ENCODE measurements at places on chromosomes 12 and 14.

DNA sequence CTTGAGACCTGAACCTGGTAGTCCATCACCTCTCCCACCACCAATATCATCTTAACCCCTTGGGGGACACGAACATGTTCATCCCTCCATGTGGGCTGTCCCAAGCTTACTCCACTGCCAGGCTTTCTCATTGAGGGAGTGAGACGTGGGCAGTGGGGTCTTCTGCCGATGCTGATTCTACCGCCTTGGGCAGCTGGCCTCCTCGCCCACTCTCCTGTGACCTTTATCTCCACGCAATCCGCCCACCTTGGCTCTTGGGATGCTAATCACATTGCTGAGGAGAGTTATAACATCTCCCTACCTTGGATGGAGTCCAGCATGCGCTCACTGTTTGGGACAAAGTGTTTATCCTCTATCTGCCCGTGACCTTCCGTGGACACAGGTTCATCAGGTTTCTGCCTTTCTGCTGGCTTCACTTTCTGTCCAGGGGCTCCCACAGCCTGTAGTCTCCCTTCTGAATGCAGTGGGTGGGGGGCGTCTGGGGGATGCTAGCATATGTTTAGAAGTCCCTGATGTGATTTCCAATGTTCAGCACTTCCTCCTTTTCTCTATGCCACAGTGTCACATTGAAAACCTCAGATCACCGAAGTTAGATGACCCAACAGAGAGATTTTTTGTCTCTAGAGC is 53.2 kb upstream of the ESRRB start:
- no peak for DNase-seq

GRCh38 chr14:20606190-20606901 is 15.2 kb upstream of the RNASE12 start:
- DNase-seq, result peak; percentile 22

GRCh38 chr12:20368651-20369304 is 441 bp downstream of the PDE3A start:
- DNase-seq, result peak; percentile 71

- DNase-seq, result no peak
These were observed 79.3 kb downstream of the DNAI7 start for GRCh38 chr12:25115677-25116076.

DNA sequence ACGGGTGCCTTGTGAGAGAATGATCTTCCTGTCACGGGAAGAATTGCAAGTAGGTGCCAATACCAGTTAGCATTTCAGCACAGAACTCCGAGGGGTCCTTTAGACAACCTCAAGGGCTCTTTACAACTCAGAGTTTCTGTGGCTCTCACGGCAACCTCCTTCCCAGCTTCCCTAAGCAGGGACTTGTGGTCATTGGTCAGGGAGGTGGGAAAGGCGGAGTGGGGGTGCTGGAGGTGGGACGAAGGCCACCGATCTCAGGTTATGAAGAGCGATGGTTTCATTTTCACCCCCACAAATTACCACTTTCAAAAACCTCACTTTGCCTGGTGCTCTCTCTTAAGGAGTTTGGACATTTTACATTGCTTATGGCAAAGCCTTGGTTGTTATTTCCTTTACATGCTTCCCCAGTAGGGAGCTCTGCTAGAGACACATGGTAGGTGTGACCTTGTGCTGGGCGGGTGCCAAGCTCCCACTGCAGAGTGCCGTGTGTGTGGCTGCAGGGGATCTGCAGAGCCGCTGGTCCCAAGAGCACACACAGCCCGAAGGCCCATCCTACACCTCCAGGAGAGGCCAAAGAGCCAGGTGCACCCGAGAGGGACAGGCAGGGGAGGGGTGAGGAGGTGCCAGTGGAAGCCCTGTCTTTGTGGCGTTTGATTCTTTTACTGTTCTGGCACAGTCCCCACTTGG is 21.4 kb downstream of the BCL2L14 start:
- no peak for DNase-seq

- DNase-seq, result peak; percentile 57
These were observed 39.8 kb upstream of the EID3 start for GRCh38 chr12:104263580-104264358.

DNA sequence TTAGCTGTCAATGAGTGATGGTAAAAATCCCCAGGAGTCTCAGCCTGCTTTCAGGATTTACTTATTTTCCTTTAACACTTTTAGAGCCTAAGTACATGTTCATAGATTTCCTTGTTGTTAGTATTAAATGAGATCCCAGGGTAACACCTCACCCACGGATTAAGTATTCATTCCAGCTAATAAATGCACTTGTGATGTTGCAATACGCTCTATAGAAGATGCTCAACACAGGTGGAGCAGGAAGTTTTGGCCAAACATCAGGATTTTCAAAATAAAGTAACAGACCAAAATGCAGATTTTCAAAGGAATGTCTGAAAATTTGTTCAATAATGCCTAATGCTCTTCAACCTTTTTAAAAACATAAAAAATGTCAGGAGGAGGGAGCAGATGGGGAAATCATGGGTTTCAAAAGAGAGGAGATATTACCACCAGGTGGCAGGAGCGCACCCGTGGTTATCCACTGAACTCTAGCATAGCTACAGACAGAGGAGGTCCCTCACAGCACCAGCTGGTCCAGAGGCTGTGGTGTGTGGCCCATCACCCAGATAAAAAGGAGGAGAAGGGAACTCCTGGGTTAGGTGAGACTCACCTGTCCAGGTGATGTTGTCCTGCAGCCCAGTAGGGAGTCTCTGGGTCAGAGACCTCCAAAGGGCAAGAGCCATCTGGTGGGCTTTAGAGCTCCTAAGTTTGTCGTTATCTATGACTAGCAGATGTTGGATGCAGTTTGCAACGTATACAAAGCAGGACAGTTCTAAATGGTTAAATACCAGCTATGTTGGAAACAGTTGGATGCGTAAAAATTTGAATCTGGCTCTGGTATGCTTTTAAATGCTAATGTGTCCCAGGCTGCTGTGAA is 1158.4 kb upstream of the TMEM132C start:
- DNase-seq, result peak; percentile 72

- no peak for DNase-seq
These were observed 41.4 kb downstream of the ZC3H14 start for GRCh38 chr14:88604212-88604611.

DNA sequence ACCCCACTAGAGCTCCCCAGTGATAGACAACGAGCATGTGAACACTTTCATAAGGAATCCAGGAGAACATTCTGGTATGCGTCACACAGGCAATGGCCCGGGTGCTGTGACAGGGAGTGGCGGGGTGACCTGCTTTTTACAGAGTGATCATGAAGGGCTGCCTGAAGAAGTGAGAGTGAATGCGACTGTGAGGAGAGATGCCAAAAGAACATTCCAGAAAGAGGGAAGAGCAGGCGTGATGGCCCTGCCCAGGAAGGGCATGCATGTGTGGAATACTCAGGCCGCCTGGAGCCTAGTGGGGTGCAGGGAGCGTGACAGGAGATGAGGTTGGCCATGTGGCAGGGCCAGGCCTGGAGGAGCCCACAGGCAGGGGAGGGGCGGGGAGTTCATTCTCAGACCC is 53.8 kb downstream of the FZD10 start:
- DNase-seq, result no peak

- DNase-seq, result no peak
These were observed 34.4 kb upstream of the NDUFA12 start for GRCh38 chr12:95037906-95038305.

DNA sequence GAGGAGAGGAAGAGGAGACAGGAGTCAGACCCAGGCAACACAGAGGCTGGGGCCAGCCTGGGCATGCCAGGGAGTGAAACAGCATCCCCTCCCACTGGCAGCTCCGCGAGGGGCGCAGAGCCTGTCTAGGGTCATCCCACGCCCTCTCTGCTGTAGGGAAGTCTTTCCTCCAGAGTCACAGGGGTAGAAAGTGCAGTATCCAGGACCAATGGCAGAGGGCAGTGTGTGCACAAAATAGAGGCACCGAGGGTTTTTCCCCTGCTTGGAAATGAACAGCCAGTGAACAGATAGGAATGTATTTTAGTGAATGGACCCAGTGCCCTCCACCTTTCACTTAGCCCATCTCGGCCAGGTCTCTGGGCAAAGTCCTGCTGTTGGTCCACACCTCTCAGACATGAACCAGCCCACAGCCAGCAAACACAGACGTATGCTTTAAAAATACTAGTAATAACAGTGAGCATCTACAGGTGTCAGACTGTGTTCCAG is 9.4 kb upstream of the KRT74 start:
- peak; percentile 64 for DNase-seq

DNA sequence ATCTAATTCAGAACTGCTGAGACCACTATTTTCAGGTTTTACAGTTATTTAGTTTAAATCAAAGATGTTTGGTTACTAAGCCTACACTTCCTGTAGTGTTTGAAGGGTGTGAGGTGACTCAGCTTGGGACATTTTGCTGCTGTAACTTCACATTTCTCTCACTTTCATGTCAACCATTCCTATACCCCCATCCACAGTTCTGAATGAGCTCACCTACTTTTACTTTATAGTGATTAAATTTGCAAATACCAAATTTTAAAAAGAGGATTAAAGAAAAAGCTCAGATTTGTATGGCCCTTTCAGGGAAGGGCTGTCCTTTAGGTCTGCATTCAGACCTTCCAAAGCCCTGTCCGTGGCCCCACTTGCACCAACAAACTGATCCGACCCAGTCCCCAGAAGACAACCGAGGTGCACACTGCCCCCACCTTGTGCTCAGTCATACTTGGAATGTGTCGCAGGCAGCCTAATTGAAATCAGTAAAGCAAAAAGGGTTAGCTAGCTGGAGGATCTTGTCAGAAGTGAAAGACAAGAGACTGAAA is 174.4 kb downstream of the MON2 start:
- DNase-seq, result peak; percentile 63

DNA sequence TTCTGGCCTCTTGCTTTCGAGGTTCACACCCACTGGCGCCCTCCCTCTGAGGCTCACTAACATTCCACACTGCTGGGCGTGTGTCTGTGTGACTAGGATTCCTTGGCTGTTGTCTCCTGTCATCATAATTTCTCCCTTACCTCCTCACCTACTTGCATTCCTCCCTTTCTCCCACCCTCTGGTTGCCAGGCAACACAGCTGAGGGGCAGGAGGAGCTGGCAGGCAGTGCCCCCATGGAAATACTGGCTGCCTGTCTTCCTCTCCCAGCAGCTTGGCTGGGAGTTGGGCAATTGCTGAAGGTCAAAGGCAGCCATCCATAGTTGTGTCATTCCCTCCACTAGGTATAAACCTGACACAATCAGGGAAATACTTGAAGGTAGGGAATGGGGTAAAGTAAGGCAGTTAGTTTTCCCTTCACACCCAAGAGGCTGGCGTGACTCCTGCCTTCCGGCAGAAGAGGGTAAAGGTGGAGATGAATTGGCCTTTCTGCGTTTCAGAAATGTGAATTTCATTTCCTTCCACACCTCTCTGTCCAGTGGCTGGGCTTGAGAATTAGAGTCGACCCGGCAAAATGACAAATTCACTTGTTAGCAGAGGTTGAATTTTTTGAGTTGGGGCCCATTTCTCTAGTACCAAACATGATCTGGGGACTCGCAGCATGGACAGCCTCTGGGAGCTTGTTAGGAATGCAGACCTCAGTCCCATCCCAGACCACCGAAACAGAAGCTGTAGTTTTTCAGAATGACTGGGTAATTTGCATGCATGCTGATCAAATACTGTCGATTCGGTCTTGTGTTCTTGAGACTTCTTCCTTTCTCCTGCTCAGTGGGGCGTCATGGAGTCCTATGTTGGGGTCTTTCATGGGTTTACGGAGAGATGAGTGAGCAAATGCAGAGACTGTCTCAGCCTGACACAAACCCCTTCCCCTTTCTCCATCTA is 24.3 kb upstream of the EMP1 start:
- DNase-seq, result no peak

GRCh38 chr14:49853572-49854375 is 1.2 kb upstream of the NEMF start:
- DNase-seq, result peak; percentile 93

- DNase-seq, result no peak
These were observed 281.8 kb downstream of the CEP128 start for GRCh38 chr14:80659783-80660182.

- DNase-seq, result no peak
These were observed 34.7 kb downstream of the CCDC92 start for GRCh38 chr12:123937707-123938591.

GRCh38 chr12:25045869-25046268 is 97.0 kb upstream of the BCAT1 start:
- DNase-seq, result peak; percentile 61

- peak; percentile 55 for DNase-seq
These were observed 91.9 kb downstream of the SAMD4A start for GRCh38 chr14:54658836-54659235.

DNA sequence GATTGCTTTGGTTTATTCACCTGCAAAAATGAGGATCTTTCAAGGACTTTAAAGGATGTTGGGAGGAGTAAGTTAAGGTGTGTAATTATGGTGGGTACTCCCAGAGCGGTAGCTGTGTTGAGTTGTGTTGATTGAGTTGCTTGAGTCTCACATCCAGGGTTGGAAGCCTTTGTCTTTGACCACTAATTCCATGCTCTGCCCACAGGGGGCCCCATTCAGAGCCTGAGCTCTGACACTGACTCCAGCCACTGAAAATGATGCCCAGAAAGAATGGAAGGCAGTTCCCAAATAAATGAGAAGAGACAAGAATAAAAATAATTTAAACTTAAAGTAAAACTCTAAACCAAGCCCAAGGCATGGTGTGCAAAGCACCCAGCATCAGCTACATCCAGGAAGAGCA is 237.4 kb upstream of the PWP1 start:
- peak; percentile 34 for DNase-seq

- DNase-seq, result no peak
These were observed 171.3 kb downstream of the TMTC2 start for GRCh38 chr12:82857911-82858533.

DNA sequence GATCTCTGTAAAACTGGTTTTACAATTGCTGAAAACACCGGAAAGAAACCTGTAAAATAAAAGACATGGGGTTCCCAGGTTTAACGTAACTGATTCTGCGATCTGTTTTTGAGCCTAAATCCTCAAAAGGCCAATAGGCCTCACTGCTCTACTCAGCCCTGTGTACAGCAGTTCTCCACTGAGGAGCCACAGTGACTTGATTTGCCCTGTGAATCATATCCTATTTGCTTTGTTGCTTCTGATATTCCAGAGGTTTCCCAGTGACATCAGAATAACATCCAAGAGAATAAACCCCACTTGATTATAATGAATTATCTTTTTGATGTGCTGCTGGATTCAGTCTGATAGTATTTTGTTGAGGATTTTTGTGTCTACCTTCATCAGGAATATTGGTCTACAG is 27.5 kb downstream of the MDM1 start:
- no peak for DNase-seq

DNA sequence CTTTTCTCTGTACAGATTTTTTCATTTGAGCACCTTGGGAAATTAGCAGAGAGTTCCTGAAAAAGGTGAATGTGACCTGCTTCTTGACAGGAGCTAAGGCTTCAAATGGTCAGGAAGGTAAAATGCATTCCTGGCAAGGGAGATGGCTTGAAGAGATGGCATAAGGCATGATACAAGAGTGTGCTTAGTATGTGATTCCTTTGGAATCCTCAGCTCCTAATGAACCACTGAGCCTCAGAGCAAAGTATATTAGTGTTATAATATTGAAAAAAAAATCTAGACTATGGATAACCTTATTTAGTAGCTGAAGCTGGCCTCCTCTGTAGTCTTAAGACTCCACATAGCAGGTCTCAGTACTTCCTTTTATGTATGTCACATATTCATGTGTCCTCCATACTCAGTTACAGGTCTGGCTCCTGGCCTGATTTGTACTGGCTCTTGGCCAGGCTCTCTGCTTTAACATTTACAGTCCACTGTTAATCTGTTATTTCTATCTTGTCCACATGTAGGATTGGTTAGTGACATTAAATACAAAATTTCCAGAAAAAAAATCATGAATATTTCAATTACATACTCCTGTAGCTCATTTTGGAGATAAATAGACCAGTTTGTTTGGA is 17.9 kb downstream of the TOGARAM1 start:
- DNase-seq, result no peak

- peak; percentile 75 for DNase-seq
These were observed 3.0 kb upstream of the IFI27L2 start for GRCh38 chr14:94132285-94132887.

GRCh38 chr14:53152887-53153701 is at the start of gene DDHD1:
DDHD1 (minus strand) TSS chr14:53153323; CDS start chr14:53153098, 225 bp downstream.
- DNase-seq, result peak; percentile 88
